T47D (cell line): ENCODE measurements at places on chromosomes 16 and 17.

GRCh38 chr17:2179615-2180295 is 123.8 kb downstream of the SMG6 start:
- DNase-seq, result no peak

- DNase-seq, result no peak
Measured at GRCh38 chr17:16999931-17000625, 28.2 kb upstream of the TNFRSF13B start.

- DNase-seq, result no peak
Measured at GRCh38 chr16:49464093-49464492, 90.5 kb downstream of the C16orf78 start.

GRCh38 chr16:81324808-81325207 is 10.0 kb downstream of the GAN start:
- no peak for DNase-seq

DNA sequence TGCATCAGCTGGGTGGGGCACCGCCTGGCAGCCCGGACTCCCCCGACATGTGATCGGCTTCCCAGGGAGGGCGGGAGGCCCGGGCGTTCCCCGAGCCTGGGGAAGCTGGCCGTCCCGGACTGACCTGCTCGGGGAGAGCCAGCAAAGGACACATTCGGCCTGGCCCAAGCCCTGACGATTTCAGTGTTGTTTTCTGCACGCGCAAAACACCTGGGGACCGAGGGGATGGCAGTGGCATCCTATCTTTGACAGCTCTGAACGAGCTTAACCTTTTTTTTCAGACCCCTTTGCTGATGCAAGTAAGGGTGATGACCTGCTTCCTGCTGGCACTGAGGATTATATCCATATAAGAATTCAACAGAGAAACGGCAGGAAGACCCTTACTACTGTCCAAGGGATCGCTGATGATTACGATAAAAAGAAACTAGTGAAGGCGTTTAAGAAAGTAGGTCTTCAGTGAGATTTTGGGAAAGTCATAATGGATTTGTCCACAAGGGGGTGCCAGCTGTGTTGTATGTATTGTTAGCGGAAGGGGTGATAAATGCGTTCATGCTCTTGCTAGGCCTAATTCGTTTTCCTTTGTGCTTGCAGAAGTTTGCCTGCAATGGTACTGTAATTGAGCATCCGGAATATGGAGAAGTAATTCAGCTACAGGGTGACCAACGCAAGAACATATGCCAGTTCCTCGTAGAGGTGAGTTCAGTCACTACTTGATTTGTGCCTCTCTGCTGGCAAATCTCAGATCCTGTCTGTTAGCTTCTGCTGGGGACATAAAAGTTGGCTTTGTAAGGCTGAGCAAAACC is 1.0 kb downstream of the EIF1 start:
- DNase-seq, result no peak

DNA sequence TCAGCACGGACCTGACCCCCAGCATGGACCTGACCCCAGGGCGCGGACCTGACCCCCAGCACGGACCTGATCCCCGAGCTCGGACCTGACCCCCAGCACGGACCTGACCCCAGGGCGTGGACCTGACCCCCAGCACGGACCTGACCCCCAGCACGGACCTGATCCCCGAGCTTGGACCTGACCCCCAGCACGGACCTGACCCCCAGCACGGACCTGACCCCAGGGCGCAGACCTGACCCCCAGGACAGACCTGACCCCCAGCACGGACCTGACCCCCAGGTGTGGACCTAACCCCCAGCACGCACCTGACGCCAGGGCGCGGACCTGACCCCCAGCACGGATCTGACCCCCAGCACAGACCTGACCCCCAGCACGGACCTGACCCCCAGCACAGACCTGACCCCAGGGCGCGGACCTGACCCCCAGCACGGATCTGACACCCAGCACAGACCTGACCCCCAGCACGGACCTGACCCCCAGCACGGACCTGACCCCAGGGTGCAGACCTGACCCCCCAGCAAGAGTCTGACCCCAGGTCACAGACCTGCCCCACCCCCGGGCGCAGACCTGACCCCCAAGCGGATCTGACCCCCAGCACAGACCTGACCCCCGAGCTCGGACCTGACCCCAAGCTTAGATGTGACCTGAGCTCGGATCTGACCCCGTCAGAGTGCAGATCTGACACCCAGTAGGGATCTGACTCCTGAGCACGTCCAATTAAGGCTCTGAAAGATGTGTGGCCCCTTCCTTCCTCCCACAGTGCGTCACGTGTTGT is 98.7 kb downstream of the C16orf95 start:
- DNase-seq, result no peak

GRCh38 chr17:36608794-36609497 is 7.6 kb downstream of the MRM1 start:
- no peak for DNase-seq

GRCh38 chr17:80244871-80245509 is 15.7 kb upstream of the RNF213 start:
- DNase-seq, result no peak
